ENCODE measurements at places on chromosomes 4 and X. TPM values are rescaled to one million over a fixed set of nuclear protein-coding genes. Genes with fewer than 3 reads are reported as not detected.

GRCh38 chr4:108965472-108966076 is 202.7 kb upstream of the ETNPPL start:
- DNase-seq, result no peak

DNA sequence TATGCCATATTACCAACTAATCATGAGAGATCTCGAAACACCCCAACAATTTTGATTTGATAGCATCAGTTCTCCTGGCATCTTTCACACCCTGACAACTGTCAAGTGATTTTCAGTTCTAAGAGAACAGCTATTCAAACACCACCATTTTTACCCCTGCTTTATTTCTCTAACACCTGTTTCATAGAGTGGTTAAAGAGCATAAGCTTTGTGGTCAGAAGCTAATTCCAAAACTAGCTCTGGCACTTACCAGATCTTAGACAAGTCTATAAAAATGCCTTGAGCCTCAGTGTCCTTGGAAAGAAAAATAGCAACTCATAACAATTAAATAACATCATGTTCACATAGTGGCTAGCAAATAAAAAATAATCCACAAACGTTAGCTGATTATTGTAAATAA is 17.9 kb downstream of the PPA2 start:
- DNase-seq, result no peak

DNA sequence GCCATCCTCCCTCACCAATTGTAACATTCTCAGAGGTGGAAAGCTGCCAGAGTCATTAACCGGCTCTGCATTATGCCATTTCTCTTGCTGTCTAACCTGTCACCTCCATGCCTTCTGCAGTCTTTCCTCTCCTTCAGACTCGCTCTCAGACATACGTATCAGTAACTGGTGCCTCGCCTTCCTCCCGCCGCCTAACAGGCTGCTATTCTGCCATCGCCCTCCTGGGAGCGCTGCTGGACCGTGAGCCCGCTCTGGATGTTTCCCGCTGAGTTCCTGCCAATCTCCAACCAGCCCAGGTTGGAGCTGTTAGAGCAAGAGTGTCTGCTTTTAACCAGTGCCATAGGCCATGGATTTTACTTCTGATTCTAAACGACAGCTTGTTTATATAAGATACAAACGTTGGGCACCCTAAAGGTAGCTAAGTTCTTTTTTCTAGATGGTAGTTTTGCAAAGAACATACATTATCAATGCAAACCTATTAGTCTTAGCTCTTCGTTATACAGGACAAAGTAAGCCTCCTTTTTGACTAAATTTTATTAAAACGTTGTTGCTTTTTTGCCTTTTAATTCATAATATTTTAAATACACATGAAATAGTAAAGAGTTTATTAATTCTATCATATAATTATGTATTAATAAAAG is 59.5 kb upstream of the NEIL3 start:
- DNase-seq, result peak; percentile 70

DNA sequence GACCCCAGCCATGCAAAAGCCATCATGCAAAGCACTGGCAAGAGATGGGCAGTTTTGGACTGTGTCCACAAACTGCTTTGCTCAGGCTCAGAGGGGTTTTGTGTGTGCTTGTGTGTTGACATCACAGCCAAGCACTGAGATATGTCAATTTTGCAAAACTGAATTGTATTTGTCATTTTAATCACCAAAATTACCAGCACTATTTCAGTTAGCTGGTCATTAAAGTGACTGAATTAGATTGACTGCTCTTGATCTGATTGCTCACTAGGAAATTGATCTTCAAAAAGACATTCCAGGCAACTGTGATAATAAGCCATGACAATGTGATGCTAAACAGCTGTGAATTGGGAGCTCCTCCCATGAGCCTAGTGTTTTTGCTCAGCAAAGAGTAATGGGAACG is 337.3 kb upstream of the GNPDA2 start:
- DNase-seq, result no peak

The SMARCA5 gene
- 20.8 TPM for total RNA-seq

The GPR119 gene
- total RNA-seq, result 1.8 TPM

The TXK gene
- 1.3 TPM for total RNA-seq

The SORCS2 gene
- total RNA-seq, result 0.33 TPM
